ENCODE measurements at places on chromosomes 1 and 21. TPM values are rescaled to one million over a fixed set of nuclear protein-coding genes. Genes with fewer than 3 reads are reported as not detected.
A peak's percentile ranks its signal among the peaks of the same experiment; 100 is the strongest.

Gene DLGAP3
- total RNA-seq: 15.5 TPM

Gene CRYAA
- total RNA-seq: not detected

Gene KIF26B
- total RNA-seq: 22.0 TPM

- DNase-seq: no peak
Measured at GRCh38 chr21:44477712-44478111, 22.4 kb downstream of the LRRC3 start.

DNA sequence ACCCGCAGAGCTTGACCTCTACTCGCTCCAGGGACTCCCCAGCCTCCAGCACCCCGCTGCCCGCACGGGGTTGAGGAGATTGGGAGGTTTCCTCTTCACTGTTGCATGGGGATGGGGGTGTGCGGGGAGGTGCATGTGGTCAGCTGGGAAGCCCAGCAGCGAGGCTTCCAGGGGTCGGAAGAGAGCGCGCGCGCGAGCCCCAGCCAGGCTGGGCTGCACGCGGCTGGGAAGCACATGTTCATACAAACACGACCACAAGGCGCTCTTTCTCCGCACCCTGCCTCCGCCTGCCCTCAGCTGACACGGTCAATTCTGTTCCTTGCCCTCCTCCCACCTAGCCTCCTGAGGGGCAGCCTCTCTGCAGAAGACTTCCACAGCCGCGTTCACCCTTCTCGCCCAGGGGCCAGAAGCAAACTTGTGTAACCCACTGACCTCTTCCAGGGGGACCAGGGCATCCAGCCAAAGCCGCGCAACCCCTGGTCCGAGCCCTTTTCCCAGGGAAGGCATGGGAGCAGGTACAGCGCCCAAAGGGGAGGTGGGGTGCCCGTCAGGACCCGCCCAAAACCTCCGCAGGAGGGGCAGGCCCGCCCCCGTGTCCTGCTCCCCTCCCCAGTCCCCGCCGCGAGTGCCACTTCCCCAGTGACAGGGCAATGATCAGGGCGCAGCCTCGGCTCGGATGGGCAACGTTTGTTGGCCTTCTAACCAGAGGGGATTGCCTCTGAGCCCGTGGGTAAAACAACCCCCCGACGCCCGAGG lies 1.3 kb downstream of the COL24A1 start:
- no peak for DNase-seq

- DNase-seq: no peak
Measured at GRCh38 chr1:198713081-198713480, 74.2 kb downstream of the PTPRC start.

- DNase-seq: no peak
Measured at GRCh38 chr1:68976916-68977610, 480.2 kb upstream of the DEPDC1 start.

GRCh38 chr1:35557118-35557610 lies at the start of gene KIAA0319L:
KIAA0319L (minus strand) TSS chr1:35557403; CDS start chr1:35554491, 2,912 bp downstream.
- peak; percentile 95 for DNase-seq

DNA sequence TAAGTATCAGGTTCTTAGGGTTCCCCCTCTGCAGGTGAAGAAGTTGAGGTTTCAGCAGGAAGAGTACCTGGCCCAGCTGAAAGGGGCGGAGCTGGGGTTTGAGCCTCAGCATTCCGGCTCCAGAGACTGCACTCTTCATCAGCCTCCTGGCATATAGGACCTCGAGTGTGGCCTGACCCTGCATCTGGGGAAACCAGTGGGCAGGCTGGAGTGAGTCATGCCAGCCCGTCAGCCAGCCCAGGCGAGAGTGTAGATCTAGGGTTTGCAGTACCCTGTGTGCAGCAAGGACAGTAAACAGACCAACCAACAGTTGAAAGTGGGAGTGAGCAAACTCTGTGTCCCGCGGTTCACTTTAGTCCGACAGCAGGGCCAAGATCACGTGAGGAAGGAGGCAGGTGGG lies 14.1 kb downstream of the MFSD2A start:
- DNase-seq: no peak

GRCh38 chr1:58487002-58487401 lies 59.5 kb downstream of the OMA1 start:
- no peak for DNase-seq

DNA sequence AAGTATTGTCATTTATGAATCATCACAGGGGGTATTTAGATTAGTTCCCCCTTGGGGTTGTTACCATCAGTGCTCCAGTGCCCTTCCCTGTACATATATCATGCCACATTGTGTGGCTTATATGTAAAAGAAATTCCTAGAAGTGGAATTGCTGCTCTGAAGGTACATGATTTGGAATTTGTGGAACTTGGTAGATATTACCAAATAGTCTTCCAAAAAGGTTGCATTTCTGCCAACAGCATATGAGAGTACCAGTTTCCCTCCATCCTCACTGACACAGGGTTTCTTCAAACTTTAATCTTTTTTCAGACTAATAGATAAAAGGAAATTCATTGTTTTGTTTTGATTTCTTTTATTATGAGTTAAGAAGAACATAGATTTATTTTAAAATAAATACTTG lies 41.3 kb downstream of the AKNAD1 start:
- DNase-seq: no peak
